ENCODE measurements at places on chromosomes 13 and 19.

GRCh38 chr13:32976912-32977311 is 39.3 kb upstream of the KL start:
- DNase-seq, result no peak

GRCh38 chr19:8242211-8242821 is 33.1 kb downstream of the CERS4 start:
- no peak for DNase-seq

DNA sequence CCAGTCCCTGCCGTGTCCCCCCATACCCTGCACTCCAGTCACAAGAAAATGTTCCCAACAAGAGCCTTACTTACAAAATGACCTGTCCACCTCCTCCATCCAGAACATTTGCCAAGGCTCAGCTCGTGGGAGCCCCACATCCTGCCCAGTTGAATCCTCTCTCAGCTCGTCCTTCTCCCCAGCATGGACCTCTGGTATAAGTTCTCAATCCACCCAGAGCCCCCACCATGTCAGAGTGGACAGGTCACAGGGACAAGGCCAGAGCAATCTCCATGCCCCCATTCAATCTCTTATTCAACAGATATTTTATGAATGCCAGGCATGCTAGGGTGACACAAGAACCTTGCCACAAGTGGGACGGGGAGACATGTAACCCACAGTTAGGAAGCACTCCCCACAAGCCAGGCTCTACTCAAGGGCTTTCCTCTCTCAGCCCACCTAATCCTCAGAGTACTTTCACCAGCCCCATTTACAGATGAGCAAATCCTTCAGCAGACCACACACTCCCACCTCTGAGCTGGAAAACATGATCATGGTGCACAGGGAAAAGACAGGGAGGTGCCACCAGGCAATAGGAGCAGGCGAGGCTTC is 15.1 kb downstream of the DEDD2 start:
- DNase-seq, result no peak

DNA sequence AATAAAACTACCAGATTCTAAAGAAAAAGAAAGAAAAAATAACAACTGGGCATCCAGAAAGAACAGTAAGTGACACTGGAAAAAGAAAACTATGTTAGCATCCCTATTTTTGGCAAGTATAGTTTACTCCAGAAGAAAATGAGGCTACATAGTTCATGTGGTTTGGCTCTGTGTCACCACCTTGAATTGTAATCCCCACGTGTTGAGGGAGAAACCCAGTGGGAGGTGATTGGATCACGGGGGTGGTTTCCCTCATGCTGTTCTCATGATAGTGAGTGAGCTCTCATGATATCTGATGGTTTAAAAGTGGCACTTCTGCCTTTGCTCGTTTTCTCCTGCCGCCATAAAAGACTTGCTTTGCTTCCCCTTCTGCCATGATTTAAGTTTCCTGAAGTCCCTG is 76.9 kb downstream of the ITGBL1 start:
- no peak for DNase-seq

DNA sequence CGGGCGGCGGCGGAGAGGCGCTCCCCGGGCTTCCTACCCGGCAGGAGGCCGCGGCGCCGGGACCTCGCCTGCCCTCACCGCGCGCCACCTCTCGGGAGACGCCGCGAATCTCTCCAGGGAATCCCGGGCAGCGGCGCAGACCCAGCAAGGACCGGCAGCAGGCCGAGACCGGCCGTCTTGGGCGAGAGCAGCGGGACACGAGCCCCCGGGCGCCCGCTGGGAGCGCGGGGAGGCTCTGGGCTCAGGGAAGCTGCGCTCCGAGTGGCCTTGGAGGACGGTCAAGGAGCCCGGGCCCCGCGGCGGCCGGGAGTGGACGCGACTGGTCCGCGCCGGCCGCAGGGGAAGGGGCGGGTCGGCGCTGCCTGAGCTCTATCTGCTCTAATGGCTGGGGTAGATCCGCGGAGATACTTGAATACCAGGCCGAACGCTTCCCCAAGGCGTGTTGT is 14.7 kb downstream of the CDX2 start:
- DNase-seq, result no peak
